ENCODE measurements at places on chromosomes 13 and 19.
A peak's percentile ranks its signal among the peaks of the same experiment; 100 is the strongest.

- DNase-seq, result no peak
Measured at GRCh38 chr13:79736356-79736755, 255.4 kb downstream of the NDFIP2 start.

DNA sequence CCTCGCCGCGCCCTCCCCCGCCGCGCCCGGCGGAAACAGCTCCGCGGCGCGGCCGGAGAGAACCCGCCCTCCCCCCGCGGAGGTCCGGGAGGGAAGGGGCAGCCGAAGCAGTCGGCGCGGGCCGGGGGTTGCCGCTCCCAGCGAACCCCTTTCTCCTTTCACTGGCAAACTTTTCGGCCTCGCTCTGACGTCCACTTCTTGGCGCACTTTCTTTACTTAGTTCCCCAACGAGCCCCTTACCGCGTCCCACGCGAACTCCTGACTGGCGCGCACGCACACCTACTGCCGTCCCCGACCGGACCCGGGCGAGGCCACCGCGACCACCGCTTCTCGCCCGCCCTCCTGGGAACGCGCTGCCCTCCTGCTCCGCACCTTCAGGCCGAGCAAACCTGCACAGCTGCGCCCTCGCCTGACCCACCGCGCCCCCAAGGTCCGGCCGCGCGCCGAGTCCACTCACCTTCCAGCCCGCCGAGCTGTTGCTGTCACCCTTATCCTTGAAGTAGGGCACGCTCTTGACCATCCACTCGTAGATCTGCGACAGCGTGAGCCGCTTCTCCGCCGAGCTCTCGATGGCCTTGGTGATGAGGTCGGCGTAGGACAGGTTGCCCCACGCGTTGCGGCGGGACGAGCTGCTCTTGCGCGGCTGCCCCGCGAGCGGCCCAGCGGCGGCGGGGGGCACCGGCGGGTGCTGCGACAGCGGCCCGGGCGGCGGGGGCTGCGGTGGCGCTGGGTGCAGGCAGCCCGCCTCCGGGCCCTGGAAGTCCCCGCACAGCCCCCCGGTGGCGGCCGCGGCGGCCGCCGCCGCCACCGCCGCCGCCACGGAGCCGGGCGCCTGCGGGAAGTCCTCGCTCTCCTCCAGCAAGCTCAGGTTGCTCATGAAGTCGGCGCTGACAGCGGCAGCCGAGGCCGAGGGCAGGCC is 1.1 kb downstream of the FOXO1 start:
- peak; percentile 65 for DNase-seq

- no peak for DNase-seq
Measured at GRCh38 chr13:97359181-97360057, 74.5 kb upstream of the RAP2A start.

GRCh38 chr19:58001895-58002369 is 688 bp downstream of the ZNF606 start:
- DNase-seq, result no peak

Data from left colon (tissue), 2 donors.